ENCODE measurements at places on chromosomes 2 and 18.

DNA sequence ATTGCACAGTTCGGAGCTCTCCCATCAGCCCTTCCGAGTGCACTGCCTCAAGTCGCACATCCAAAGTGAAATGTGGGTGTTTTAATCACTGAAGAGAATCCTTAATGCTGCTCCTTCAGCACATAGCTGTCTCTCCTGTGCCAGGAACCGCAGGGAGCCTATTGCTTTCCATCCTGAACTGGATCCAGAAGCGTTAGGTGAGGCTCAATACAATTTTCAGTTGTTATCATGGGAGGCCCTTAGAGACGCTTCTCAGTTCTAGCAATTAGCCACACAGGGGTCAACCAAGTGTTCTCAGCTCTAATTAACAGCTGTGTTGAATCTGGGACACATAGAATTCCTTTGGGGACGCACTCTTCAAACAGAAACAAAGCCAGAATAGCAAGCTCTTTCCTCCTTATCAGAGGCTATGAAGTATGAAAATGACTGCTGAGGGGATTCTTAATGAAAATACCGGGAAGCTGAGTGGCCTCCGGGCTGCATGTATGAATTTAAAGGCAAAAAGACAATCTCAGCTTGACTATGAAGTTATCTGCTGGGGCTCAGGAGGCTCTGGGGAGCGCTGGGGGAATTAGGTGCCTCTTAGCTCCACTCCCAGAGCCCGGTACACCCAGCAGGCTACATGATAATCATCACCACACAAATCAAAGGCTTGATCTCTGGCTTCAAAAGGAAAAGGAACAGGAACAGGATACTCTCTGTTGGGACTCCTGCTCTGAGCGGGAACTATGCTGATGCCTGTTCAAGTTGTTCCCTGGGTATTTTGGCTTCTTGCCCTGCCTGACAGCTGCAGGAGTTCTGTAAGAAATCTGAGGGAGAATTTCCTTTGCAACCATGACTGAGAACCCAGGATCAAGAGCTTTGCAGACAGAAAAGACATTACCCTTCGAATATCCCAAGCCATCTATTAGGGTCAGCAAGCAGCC is 55.4 kb upstream of the NCOA1 start:
- no peak for DNase-seq

DNA sequence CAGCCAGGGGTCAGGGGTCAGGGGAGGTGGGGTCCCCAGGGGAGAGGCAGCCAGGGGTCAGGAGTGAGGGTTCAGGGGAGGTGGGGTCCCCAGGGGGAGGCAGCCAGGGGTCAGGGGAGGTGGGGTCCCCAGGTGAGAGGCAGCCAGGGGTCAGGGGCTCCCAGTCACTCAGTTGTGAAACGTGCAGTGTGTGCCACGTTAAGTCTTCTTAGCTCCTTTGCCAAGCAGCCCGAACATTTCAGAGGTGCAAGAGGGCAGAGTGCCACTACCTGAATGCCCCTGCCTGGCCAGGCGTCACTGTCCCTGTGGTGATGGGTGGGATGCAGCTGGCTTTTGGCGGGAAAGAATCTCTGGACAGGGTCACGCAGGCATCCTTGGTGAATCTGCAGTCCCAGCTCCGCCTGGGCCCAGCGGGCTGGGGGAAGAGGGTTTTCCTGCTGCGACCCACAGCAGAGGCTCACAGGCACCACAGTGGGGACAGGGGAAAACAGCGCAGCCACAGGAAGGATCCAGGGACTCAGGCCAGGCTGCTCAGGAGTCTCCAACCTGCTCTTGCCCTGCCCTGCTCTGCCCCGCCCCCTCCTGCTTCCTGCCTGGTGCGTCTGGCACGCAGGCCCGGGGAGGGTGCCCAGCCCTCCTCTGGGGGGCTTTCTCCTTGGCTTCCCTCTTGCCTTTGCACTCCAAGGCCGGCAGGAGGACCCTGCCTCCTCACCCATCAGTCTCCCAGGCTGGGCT is 188.3 kb downstream of the TWIST2 start:
- no peak for DNase-seq

DNA sequence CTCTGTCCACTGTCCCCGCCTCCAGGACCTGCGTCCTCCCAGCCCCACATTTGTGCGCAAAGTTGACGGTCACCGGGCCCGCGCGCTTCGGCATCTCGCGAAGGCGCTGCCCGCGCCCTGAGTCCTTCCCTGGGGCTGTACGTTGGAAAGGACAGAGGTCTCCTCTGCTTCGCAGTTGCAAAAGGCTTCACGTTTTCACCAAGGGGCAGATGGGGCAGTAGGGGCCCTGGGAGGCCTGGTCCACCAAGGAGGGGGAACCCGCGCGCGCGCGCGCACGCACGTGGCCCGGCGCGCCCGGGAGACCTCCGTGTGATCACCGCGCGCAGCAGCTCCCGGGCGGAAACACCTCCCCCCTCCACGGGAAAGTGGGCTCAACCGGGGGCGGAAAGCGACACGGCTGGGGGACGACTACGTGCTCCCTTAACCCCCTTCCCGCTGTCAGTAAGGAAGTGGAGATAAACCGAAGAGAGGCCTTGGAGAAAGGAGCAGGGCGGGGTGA is 21.9 kb downstream of the TEX44 start:
- DNase-seq, result peak; percentile 38

GRCh38 chr2:12948231-12948960 is 231.7 kb downstream of the TRIB2 start:
- DNase-seq, result no peak

- no peak for DNase-seq
These were observed 521.0 kb downstream of the SOX11 start for GRCh38 chr2:6213056-6213780.

Measured in stimulated activated CD8-positive, alpha-beta memory T cell treated with anti-CD3 and anti-CD28 coated beads, Interleukin-4, amount 100 ng/mL, for 4 hours (primary cell).